ENCODE measurements at places on chromosomes 2 and 18. TPM values are rescaled to one million over a fixed set of nuclear protein-coding genes. Genes with fewer than 3 reads are reported as not detected.

The MAP3K19 gene
- total RNA-seq: not detected

The UGT1A5 gene
- total RNA-seq: not detected

The RNF152 gene
- total RNA-seq: 3.3 TPM

The CACNB4 gene
- total RNA-seq: 4.3 TPM
